ENCODE measurements at places on chromosomes 5 and 9. TPM values are rescaled to one million over a fixed set of nuclear protein-coding genes. Genes with fewer than 3 reads are reported as not detected.

DNA sequence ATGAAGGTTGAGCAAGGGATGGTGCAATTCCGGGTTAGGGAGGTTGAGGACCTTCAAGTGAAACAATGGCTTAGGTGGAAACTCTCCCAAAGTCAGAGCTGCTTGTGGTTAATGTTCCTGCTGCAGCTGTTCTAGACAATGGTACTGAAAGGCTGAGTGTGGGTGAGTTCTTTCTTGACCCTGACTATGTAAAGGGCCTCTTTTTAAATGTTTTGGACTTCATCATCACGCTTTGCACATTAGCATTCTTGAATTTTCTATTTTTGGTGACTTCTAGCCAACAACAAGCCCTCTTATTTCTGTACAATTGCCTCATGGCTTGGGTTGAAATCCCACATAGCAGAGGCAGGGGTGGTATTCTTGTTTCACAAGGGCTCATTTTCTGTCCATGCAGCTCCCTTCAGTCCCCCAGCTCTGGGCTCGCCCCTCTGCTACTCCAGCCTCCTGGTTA is 136.3 kb upstream of the ANKRD55 start:
- no peaks in the 10 kb centered on the region for H3K27me3 ChIP-seq
- H3K36me3 ChIP-seq = no peaks in the 10 kb centered on the region
- DNase-seq = no peak
- no peak overlapping the region for H3K4me3 ChIP-seq

GRCh38 chr9:131752231-131752884 is 12.5 kb upstream of the RAPGEF1 start:
- H3K27ac ChIP-seq = no peak overlapping the region
- peaks cover 7% of the 10 kb centered on the region for H3K4me1 ChIP-seq
- H3K4me3 ChIP-seq = no peak overlapping the region
- H3K36me3 ChIP-seq = no peaks in the 10 kb centered on the region
- no peak for DNase-seq

DNA sequence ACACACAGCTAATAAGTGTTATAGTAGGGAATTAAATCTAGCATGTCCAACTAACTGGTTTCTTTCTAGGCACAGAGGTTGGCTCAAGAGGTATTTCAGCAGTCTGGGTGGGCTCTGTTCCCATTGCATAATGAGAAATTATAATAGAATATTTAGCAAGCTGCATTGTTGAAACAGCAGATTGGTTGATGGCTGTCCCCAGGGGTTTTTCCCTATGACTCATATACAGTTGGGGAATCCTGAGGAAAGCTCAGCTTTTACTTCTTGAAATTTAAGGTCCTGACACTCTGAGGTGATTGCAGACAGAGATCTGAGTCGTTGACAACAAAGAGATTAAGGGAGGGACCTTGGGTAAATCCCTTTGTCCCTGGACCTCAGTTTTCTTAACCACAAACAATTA is 38.3 kb upstream of the TNFSF8 start:
- H3K27me3 ChIP-seq = no peaks in the 10 kb centered on the region
- DNase-seq = no peak
- H3K36me3 ChIP-seq = peaks cover 28% of the 10 kb centered on the region
- peaks cover 27% of the 10 kb centered on the region for H3K4me1 ChIP-seq
- no peak overlapping the region for H3K4me3 ChIP-seq
- no peak overlapping the region for H3K27ac ChIP-seq

DNA sequence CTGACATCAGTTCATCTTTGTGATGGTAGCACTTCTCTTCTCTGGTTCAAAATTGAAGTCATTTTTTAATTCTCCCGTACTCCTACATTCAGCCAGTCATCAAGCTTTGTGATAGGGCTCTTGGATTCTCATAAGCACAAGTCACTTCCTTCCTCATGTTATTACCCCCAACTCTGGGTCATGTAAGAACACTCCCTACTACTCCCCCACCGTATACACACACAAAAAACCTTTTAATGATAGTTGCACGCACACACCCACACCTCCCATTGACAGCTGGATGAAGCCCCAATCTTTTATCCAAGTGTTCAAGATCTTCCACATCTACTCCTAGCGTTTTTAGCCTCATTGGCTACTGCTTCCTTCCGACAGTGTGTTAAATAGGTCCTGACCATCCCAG is 16.8 kb downstream of the KDM3B start:
- H3K27ac ChIP-seq = no peak overlapping the region
- DNase-seq = no peak
- no peak overlapping the region for H3K4me3 ChIP-seq
- peaks cover 2% of the 10 kb centered on the region for H3K36me3 ChIP-seq

DNA sequence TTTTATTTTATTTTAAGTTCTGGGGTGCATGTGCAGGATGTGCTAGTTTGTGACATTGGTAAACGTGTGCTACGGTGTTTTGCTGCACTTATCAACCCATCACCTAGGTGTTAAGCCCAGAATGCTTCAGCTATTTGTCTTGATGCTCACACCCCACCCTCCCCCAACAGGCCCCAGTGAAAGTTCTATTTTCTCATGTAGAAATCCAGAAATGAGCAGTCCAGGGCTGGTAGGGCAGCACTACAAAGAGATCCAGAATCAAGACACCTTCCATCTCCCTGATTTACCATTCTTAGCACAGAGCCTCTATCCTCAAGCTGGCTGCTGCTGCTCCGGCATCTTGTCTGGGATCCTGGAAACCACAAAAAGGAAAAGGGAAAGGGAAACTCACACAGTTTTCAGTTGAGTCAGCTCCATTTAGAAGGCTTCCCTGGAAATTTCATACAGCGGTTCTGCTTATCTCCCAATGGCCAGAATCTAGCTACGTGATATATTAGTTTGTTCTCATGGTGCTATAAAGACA is 85.4 kb upstream of the SMARCA2 start:
- H3K27me3 ChIP-seq = peaks cover 12% of the 10 kb centered on the region
- H3K4me1 ChIP-seq = no peaks in the 10 kb centered on the region
- no peaks in the 10 kb centered on the region for H3K36me3 ChIP-seq
- DNase-seq = no peak
- no peak overlapping the region for H3K27ac ChIP-seq
- no peak overlapping the region for H3K4me3 ChIP-seq

GRCh38 chr5:1553539-1554409 is 30.0 kb upstream of the LPCAT1 start:
- H3K4me1 ChIP-seq = no peaks in the 10 kb centered on the region
- no peak for DNase-seq
- no peak overlapping the region for H3K27ac ChIP-seq
- H3K27me3 ChIP-seq = no peaks in the 10 kb centered on the region
- H3K36me3 ChIP-seq = no peaks in the 10 kb centered on the region

The DRD1 gene
- total RNA-seq = not detected

Data from activated CD8-positive, alpha-beta T cell treated with anti-CD3 and anti-CD28 coated beads, Interleukin-2, amount 10 ng/mL, durations not matched to agents 7 days and 5 days (primary cell).